Mesothelial cell of epicardium (in vitro differentiated cells): ENCODE measurements at places on chromosomes 1 and 21.

DNA sequence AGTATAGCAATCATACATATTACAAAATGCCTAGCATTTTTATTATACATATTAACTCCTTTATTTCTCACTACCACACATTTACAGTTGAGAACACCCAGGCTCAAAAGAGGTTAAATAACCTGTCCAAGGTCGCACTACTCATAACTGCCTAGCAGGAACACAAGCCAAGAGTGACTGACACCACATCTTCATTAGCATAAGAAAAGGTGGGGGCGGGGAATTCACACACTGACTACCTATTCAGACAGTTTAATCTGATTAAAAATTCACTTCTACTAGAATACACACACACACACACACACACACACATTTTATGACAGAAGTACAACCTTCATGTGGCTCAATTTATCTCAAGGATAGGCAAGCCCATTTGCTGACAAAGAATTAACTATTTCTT lies 77.8 kb upstream of the CACHD1 start:
- no peak for DNase-seq

DNA sequence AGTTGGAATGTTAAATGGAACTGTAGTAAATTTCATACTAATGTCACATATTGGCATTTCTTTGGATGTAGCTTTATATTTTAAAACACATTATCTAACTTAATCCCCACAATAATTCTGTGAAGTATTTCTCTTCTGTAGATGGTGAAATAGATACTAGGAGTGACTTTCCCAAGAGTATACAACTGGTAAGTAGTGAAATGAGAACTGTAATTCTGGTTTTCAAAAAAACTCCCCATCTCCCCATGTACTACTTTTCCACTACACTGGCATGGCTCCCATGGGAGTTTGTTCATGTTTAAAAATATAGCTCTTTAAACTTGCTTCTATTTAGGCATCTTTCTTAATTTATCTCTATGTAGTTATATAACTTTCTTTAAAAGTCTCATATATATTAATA lies 10.2 kb downstream of the CHML start:
- DNase-seq: no peak

GRCh38 chr21:45299026-45299863 lies 11.6 kb upstream of the POFUT2 start:
- peak; percentile 19 for DNase-seq

DNA sequence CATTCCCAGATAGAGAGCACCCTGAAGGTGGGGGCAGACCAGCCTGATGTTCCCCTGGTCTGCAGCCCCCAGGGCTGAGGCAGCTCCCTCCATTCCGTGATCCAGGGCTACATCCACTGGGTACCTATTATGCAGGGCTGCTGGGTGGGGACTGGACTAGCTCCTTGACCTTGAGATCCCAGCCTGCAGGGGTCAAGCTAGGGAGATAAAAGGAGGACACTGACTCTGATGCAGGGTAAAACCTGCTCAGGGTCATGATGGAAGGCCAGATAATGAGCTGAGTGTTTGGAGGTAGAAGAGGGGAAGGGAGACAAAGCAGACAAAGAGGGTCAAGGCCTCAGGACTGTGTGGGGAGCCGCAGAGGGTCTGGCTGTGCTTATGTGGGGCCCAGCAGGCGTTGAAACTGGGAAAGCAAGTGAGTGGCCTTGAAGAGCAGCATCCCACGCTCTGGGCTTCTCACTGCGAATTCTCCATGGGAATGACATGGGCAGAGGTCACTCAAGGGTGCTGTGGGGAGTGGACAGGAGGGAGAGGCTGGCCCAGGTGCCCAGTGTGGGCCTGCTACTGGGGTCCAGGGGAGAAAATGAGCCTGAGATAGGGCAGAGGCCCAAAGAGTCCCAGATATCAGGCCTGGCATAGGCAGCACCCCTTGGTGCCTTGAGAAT lies 9.7 kb downstream of the FOXO6 start:
- no peak for DNase-seq

GRCh38 chr1:9728451-9729295 lies 77.1 kb downstream of the PIK3CD start:
- DNase-seq: no peak

DNA sequence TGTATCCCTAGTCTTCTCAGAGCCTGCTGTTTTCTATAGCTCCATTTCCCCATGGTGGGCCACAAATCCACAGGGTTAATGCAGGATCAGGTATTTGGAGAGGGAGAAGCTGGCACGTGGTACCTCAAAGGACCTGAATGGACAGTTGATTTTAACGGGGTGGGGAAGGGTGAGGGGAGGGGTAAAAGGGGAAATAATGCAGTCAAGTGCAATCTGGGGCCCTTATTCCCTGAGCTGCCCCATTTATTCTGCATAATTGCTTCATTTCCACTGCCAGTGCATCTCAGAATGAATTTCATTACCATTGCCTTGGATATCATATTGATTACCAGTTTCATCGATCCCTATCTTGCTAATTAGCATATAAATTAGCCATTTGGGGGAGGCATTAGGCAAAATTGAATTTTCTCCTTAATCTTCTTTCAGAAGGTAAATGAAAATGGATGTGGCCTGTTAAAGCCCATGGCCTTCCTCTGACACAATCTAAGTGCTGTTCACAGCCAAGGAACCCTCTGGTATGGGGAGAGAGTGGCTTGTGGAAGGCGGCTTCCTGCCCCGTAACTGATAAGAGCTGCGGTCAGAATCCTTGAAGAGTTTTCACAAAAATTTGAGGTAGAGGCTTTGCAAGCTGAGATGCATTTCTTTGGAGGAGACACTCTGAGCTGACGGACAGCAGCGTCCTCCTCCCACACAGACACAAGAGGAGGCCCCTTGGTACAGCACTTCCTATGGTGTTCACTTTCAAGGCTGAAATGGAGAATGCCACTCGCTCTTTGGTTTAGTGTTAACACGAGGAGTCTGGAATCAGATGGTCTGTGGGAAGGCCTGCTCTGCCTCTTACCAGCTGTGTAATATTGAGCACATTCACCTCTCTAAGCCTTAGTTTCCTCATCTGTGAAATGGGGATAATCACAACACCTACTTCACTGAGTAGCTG lies 34.4 kb downstream of the PHC2 start:
- no peak for DNase-seq

DNA sequence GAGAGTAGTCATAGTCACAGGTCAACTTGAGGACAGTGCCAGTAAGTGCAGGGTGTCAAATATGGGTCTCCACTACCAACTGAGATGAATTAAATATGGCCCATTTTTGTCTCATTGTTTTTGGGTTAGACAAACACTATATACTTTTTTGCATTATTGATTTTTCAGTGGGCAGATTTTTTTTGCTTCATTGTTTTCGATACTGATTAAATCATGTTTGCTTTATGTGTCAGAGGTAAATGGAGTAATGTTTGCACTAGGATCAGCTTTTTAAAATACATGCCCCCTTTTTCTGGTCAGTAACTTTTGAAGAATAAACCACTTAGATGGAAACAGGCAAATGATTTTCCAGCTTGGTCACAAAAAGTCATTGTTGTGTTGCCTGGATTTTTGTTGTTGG lies 199.0 kb downstream of the USH2A start:
- DNase-seq: no peak

DNA sequence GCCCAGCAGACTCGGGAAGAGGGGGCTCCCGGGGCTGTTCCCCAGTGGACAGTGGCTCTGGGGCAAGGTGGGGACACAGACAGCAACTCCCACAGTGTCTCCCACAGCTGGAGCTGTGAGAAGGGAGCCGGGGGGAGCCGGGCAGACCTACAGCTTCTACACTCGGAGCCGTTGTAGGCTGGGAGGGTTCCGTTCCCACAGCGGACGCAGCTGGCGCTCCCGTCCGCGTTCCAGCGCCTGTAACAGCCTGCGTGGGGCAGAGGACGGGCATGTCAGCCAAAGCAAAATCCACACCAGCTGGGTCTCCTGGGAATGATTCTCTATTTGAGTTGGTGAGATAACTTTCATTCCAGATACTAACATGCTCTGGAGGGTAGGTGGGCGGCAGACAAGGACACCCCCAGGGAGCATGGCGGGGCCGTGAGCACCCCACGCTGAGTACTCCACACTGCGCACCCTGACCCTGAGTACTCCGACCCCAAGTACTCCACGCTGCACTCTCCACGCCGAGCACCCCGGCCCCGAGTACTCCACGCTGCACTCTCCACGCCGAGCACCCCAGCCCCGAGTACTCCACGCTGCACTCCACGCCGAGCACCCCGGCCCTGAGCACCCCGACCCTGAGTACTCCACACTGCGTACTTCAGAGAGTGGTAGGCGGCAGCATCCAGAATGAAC lies 13.4 kb upstream of the RNF223 start:
- peak; percentile 17 for DNase-seq

GRCh38 chr1:247441606-247442005 lies 16.3 kb downstream of the OR2B11 start:
- no peak for DNase-seq

GRCh38 chr1:48107516-48107915 lies 110.3 kb upstream of the TRABD2B start:
- DNase-seq: no peak

DNA sequence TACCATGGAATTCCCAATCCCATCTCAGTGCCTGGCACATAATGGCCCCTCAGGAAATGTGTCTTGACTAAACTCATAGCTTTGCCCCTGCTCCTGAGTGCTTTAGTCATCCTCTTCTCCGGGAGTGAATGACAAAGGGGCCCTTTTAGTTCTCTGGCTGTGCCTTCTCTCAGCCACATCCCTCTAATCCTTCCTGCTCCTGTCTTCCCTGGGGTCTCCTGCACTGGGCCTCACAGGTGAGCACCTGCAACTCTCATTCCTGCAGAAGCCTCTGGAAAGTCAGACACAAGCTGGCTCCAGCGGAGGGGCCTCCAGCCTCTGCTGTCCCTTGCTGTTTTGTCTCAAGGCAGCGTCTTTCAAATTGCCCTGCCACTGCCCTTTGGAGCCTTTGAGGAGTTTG lies 14.0 kb upstream of the ETV3L start:
- no peak for DNase-seq

DNA sequence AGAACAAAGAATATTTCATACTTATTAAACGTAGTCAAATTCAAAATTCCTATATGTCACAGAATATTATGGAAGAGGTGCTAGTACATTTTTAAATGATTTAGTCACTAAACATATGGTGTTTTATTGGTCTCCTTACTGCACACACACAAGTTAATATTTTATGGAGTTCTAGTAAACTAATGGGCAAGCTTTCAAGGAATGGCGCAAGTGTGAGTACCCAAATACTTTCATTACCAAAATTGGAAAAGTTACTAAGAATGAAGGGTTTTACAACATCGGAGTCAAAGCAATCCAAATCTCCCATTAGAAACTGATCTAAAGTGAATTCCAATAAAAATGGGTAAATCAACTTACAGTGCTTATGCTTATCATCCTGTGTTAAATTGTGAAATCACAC lies 921.9 kb downstream of the ADGRL2 start:
- DNase-seq: no peak

- DNase-seq: no peak
These were observed at the start of gene NTMT2 for GRCh38 chr1:170145770-170146676. Gene NTMT2, plus strand, starts transcription at chr1:170145959. Its CDS starts 149 bp downstream, at chr1:170146108.

DNA sequence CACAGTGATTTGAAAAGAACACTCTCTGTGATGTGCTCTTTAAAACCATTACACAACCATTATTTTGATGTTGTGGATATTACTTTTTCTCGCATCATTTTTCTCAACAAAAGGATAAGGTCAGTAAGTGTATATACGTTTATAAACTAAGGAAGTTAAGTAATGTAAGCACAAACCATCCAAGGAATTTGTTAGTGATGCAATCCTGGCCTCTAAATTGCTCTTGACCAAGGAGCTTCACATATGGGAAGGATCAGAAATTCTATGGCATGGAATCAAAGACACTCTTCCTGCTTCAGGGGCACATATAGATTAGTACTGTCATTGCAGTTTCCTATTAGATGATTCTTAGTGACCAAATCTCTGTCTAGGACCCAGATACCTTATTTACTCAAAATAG lies 3.6 kb upstream of the PPP2R5A start:
- no peak for DNase-seq

DNA sequence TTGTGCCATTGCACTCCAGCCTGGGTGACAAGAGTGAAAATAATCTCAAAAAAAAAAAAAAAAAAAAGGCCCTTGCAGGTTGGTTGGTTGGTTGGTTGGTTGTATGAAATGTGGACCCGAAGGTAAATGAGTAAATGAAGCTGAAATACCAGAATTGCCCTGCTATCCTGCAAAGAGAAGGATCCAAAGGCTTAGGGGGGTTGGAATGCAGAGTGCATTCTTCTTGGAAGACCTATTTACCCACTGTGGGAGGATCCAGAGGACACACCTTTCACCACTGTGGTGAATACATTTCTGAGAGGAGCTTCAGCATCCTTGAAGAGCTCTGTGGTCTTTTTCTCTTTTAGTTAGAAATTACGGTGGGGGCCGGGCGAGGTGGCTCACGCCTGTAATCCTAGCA lies 28.7 kb upstream of the EIF4G3 start:
- DNase-seq: no peak

DNA sequence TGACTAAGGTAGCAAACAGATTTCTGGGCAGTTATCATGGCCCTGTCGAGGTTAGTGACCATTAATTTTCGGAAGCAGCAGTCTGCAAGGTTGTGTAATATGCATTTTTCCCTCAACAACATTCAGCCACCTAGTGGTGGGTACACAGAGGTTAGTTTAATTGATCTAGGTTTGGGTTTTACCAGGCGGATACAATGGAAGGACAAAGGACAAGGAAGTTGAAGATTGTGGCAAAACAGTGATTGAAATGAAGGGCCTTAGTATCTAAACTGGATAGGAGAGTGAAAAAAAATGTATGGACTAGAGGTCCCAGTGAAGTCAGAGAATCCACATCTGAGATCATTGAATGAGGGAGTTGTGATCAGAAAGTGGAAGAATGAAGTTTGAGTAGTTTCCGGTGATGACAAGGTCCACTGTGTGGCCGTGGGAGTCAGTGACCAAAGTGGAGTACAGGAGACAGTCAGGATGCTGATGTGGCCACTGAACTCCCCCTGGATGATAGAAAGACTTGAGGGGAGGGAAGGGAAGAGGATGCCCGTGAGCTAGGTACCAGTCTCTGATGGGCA lies 2.8 kb downstream of the ARMH1 start:
- no peak for DNase-seq

DNA sequence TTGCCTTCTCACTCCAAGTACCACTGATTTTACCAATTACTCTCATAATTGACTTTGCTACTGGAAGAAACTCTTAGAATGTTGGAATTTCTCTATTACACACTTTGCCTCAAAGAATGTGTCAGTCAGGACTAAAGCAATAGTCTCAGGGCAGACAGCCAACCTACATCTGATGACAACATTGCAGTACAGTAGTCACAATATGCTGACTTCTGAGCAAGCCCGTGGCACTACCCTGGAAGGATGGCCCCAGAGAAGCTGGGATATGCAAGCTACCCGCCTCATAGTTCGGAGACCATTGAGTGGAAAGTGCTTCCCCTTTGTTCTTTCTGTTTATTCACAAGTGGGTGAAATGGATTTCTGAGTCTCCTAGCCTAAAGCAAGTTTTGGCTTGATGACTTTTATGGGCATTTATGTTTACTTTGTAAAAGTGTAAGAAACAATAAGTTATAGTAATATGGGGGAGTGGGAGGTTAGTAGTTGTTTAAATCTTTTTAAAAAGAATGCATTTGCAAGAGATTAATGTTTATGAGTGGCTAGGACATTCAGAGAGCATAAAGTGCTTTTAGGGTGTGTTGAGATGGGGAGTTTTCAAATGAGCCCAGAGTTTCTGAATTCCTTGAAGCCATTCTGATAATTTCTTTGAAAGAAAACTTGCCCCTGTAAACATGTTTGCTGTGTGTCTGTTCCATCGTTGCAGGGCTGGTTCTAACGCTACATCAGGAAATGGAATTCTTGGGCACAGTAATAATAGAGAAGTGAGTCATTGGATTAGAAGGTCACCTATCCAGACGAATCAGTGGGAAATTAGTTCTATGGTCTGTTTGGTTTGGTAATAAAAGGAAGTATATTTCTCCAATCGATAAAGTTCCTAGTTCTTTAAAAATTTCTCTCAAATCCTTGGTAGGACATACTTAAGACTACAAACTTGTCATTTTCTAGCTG lies 63.8 kb downstream of the LMO4 start:
- DNase-seq: no peak
